ENCODE measurements at places on chromosomes 3 and 15. TPM values are rescaled to one million over a fixed set of nuclear protein-coding genes. Genes with fewer than 3 reads are reported as not detected.

GRCh38 chr3:37574177-37574943 lies 287.3 kb upstream of the CTDSPL start:
- no peak for DNase-seq

Gene ASTE1
- total RNA-seq = 5.1 TPM

DNA sequence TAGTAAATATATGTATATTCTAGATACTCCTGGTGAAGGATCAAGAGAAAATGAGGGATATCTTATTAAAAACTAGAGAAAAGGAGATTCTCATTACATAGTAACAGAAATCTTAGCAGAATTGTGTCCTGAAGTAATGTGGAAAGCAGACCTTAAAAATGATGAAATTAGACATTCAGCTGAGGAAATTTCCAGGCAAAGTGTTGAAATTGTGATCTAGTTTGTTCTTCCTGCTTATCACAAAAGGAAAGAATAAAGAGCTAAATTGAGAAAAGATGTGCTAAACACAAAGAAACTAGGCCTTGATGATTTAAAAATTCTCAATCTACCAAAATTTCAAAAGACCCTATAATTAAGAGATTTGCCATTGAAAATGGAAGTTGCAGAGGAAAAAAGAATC lies 362.6 kb upstream of the PLSCR5 start:
- no peak for DNase-seq

DNA sequence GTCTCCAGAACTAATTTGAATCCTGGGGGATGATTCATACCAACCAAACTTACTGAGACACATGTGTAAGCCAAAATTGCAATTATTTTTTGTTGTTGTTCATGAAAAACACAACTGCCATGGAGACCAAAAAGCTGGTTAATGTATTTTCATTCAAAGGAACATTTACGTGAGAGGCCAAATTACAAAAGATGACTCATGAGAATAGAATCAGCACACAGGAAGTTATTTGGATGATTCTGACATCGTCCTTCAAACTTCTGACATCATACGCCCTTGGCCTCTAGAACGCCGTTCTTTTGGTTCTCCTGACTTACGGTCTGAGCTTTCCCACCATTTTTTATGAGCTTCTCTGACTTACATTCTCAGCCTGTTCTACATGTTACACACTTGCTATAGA lies 3.0 kb upstream of the ZNF280D start:
- no peak for DNase-seq

Gene DPH3
- 36.9 TPM for total RNA-seq

GRCh38 chr3:88046766-88047165 lies 12.0 kb downstream of the CGGBP1 start:
- DNase-seq = no peak

- peak; percentile 95 for DNase-seq
These were observed 5.5 kb upstream of the CFAP100 start for GRCh38 chr3:126389112-126389793.

- DNase-seq = no peak
These were observed 59.8 kb downstream of the WDR76 start for GRCh38 chr15:43886558-43886957.

DNA sequence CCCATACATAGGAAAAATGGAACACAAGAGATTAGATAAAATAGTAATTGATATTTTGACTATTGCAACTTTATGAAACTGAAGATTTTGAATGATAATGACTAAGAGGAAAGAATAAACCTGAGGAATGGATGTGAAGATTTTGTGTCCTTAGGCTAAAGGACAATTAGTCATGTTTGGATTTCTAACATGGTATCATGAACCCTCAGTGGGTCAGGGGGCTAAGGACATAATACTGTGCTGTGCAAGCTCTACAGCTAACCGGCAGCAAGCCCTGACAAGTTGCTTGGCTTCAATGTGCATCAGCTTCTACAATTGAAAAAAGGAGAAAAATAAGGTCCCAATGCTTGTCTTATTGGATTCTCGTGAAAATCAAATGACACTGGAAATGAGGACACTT lies 491.0 kb downstream of the MECOM start:
- no peak for DNase-seq

DNA sequence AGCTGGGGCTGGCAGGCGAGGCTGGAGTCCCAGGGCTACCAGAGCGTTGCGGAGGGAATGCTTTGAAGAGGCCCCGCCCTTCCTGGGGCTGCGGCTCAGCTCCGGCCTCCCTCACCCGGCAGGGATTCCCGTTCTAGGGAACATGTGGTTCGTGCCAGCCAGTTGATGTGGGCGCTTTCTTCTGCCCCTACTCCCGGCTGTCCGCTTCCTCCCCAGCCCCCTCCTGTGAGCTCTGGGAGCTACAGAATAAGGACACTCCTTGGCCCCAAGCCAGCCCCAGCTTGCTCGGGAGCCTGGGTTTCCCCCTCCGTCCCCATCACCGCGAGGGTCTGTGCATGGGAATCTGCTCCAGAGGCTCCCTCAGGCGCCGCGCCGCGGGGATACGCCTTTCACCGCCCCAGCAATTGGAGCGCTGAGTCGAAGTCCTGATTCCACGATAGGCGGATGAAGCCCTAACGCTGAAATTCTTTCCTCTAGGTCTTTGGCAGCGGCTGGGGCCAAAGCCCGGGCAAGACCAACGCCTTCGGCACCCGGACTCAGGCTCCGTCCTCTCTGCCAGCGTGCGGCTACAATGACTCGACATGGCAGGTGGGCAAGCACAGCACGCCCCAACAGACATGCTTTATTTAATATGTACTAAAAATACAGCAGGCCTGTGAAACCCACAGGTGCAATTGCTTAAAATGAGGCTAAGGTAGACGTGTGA lies 69.5 kb downstream of the KLF15 start:
- peak; percentile 80 for DNase-seq

DNA sequence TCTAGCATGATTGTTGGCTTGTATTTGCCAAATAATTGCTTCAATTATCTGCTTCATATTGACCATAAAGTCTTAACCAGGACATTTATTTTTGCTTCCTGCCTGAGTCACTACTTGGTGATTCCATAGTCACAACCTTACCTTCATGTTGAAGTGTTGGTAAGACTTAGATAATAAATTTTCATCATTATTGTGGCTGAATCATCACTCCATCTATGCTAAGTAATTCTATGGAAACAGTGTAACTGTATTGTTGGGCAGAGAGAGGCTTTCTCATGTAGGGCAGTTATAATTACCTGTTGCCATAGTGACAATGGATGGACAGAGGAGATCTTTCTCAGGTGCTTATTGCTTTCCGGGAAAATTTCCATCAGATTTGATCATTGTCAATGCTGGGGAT lies 330.7 kb upstream of the LRRC3B start:
- DNase-seq = no peak

DNA sequence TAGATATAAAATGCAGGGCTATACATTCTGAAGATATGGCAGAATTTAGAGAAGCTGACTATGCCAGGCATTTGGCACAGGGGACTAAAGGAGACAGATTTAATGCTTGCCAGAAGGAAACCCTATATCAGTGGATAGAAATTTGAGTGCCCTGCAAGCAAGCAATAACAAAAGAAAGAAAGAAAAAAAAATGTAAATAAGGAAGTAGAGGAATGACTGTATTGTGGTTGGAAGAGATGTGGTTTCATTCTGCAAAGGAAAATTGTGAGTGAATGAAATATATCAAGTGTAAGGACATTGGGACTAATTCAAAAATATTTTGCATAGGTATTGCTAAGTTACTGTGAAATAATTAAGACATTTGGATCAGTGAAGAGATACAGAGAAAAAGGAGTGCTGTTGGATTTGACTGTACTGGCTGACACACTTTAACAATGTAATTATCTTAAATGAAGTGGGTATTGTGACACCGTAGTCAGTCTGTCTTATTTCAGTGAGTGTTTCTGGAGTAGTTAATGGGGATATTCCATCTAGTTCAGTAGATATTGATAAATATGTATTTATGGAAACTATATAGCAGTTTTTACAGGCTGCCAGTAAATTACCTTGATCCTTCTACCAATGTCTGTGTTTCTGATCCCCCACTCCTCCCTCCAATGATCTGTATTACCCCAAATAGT lies 418.2 kb downstream of the CNTN4 start:
- DNase-seq = no peak

Gene ATP13A5
- total RNA-seq = not detected

Gene P4HTM
- 39.4 TPM for total RNA-seq

Gene GOLGA8N
- total RNA-seq = 3.2 TPM

Measured in hepatocyte (in vitro differentiated cells).